Chondrocyte (in vitro differentiated cells): ENCODE measurements at places on chromosomes 6 and 20. TPM values are rescaled to one million over a fixed set of nuclear protein-coding genes. Genes with fewer than 3 reads are reported as not detected.

- peak overlapping the region; percentile 77 for H3K27ac ChIP-seq
- no peaks in the 10 kb centered on the region for H3K36me3 ChIP-seq
- H3K4me1 ChIP-seq: peaks cover 51% of the 10 kb centered on the region
- no peak for DNase-seq
- H3K4me3 ChIP-seq: peak overlapping the region; percentile 45
Observed at GRCh38 chr6:112680091-112680490, 333.0 kb downstream of the RFPL4B start.

GRCh38 chr20:34047010-34047687, 53.4 kb downstream of the RALY start:
- peaks cover 39% of the 10 kb centered on the region for H3K4me1 ChIP-seq
- DNase-seq: no peak
- no peaks in the 10 kb centered on the region for H3K27me3 ChIP-seq
- H3K4me3 ChIP-seq: no peak overlapping the region
- peaks cover 2% of the 10 kb centered on the region for H3K36me3 ChIP-seq

DNA sequence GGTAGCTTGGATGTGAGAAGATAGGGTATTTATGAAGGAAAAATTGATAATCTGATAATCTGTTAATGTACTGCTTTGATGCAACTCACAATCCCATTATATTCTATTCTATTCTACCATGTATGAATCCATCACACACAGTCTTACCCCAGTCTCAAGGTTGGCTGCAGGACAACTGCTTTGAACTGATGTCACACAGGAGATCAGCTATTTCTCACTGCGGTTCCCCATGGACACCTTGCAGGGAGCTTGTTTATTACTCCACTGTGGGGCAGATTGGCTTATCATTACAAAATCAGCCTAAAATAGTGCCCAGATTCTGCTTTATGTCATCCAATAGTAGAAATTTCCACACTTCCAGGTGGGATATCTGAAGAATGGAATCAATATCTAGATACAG, 61.0 kb upstream of the HS3ST5 start:
- no peaks in the 10 kb centered on the region for H3K36me3 ChIP-seq
- H3K4me1 ChIP-seq: peaks cover 18% of the 10 kb centered on the region
- no peak overlapping the region for H3K4me3 ChIP-seq
- H3K27ac ChIP-seq: peak overlapping the region; percentile 10

- H3K27ac ChIP-seq: no peak overlapping the region
- H3K4me1 ChIP-seq: peaks cover 29% of the 10 kb centered on the region
- H3K36me3 ChIP-seq: peaks cover 2% of the 10 kb centered on the region
- H3K27me3 ChIP-seq: no peaks in the 10 kb centered on the region
Observed at GRCh38 chr6:155181498-155181897, 82.3 kb upstream of the CLDN20 start.

DNA sequence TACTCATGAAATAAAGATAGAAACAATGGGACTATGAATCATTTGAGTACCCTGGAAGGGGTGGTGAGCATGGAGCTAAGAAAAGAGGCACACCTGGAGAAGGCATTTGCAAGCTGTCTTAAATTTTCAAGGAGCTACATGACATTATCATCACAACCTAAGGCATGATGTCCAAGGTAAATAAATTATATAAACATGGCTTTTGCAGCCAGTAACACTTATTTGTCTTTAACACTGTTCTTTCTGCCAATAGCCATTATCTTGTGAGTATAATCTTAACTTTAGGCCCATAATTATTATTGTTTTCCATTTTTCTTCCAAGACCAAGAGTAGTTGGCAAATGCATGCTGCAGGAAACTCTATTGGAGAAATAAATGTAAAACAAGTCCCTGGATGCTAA, 63.7 kb downstream of the ALDH5A1 start:
- no peak for DNase-seq
- no peak overlapping the region for H3K4me3 ChIP-seq
- H3K27ac ChIP-seq: no peak overlapping the region
- no peaks in the 10 kb centered on the region for H3K27me3 ChIP-seq

DNA sequence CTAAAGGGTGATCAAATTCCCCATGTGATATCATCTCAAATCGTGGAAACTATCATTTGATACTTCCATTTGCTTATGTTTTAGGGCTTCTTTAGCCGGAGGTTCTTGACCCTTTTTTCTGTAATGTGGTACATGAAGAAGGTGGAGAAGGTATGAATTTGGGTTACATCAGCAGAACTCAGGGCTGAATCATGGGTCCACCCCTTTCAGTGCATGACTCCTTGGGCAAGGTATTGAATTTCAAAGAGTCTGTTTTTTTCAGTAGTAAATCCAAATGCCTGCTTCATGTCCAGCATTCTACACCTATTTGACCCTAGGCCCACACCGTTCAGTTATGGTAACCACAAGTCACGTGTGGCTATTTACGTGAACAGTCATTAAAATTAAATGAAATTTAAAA, 30.6 kb upstream of the QKI start:
- H3K4me3 ChIP-seq: no peak overlapping the region
- peaks cover 11% of the 10 kb centered on the region for H3K4me1 ChIP-seq
- H3K36me3 ChIP-seq: no peaks in the 10 kb centered on the region
- H3K27ac ChIP-seq: no peak overlapping the region
- H3K27me3 ChIP-seq: no peaks in the 10 kb centered on the region

GRCh38 chr6:141641406-141641805, 491.3 kb upstream of the GJE1 start:
- no peak overlapping the region for H3K4me3 ChIP-seq
- no peaks in the 10 kb centered on the region for H3K27me3 ChIP-seq
- H3K27ac ChIP-seq: no peak overlapping the region
- DNase-seq: no peak
- no peaks in the 10 kb centered on the region for H3K4me1 ChIP-seq
- no peaks in the 10 kb centered on the region for H3K36me3 ChIP-seq

DNA sequence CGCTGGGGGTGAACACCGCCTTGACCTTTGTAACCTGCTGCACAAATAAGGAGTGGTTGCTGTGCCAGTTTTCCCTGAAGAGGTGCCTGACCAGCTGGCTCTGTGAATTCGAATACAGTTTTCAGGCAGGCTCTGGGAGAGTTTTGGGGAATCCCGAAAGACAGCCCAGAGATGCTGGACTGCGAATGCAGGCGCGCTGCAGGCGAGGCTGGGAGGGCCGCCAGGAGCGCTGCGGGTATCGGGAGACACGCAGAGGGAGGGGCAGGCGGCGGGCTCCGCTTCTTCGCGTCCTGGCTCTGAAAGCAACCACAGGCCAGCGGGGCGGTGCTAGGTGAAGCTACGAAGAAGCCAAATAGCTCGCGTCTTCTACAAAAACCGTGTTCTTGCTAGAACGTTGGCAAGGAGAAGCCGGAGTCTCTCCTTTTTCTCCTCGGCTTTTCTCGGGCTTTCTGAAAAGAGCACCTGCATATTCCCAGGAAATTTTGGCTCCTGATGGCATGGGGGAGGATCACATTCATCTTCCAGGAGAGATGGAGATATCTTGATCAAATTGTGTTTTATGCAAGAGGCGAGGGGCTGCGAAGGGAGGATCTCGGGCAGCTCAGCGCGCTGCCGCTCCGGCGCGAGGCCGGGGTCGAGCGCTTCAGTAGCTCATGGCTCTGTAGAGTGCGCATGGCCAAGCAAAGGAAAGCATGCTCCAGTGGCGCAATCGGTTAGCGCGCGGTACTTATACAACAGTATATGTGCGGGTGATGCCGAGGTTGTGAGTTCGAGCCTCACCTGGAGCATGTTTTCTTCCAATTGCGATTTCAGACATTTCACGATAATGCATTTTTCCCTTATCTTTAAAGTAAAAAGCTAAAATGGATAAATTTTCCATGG, 158.1 kb upstream of the ZNF184 start:
- H3K27me3 ChIP-seq: peaks cover 10% of the 10 kb centered on the region
- H3K4me1 ChIP-seq: peaks cover 17% of the 10 kb centered on the region
- DNase-seq: no peak
- H3K36me3 ChIP-seq: no peaks in the 10 kb centered on the region
- no peak overlapping the region for H3K27ac ChIP-seq
- H3K4me3 ChIP-seq: peak overlapping the region; percentile 79

GRCh38 chr20:48849779-48850178, 22.0 kb upstream of the PREX1 start:
- H3K27me3 ChIP-seq: no peaks in the 10 kb centered on the region
- DNase-seq: no peak
- no peaks in the 10 kb centered on the region for H3K36me3 ChIP-seq
- H3K4me1 ChIP-seq: peaks cover 12% of the 10 kb centered on the region

DNA sequence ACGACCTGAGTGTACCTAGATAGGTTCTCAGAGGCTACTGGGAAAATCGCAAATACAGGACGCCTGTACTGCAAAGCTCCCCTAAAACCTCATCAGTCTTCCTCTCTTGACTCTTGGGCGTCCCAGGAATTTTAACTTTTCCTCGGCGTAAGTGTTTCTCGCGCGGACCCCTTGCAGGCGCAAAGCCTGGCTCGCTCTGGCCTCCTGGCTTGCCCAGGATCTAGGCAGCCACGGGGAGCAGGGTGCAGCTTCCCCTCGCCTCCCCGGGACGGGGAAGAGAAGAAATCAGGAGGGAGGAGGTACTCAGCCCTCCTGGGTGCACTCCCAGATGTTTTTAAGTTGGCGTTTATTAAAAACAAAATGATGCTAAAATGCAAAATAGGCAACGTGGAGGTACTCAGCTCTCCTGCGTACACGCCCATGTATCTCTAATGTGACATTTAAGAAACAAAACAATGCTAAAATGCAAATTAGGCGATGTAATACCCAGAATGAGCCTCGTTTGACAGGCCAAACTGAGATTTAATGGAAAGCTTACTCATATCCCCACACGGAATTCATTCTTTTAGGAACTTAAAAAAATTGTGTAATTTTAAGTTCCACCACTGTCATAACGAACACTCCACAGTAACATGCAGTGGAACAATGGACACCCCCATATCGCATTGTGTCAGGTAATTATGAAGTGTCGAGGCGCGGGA, 1.6 kb upstream of the SOBP start:
- H3K27ac ChIP-seq: peak overlapping the region; percentile 77
- no peaks in the 10 kb centered on the region for H3K36me3 ChIP-seq
- peak overlapping the region; percentile 81 for H3K4me3 ChIP-seq
- no peak for DNase-seq
- peaks cover 11% of the 10 kb centered on the region for H3K4me1 ChIP-seq

The HSPA1L gene
- 0.89 to 1.5 TPM (median 1.00 TPM) in 3 replicates for total RNA-seq

The RHAG gene
- total RNA-seq: not detected in 3 replicates

The WASF1 gene
- total RNA-seq: 13.7 to 22.9 TPM (median 20.3 TPM) in 3 replicates
